ENCODE measurements at places on chromosomes 5 and 9.

- DNase-seq, result no peak
Measured at GRCh38 chr5:173192561-173192960, 42.4 kb downstream of the NKX2-5 start.

GRCh38 chr5:10441083-10441991 is at the start of gene ROPN1L:
Gene ROPN1L (plus strand): TSS chr5:10441879. CDS start chr5:10442168, 289 bp downstream.
- peak; percentile 54 for DNase-seq

DNA sequence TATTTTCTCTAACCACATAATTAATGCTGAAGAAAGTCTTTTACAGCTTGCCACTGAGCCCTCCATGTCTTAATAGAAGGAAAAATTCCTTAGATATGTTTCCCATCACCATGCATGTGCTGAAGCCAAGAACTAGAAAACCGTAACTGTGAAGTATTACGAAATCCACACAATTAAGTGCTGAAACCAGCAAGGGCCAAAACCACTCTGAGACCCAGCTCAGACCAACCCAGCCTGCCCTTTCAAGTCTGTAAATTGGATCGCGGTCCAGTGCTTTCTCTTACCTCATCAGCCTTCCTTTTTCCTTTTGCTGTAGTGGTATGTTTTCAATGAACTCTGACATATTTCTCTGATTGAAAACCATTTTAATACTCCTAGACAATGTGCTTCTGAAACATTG is 26.3 kb downstream of the SEMA5A start:
- DNase-seq, result peak; percentile 58

- DNase-seq, result no peak
Measured at GRCh38 chr5:1783216-1783554, 16.5 kb downstream of the MRPL36 start.

DNA sequence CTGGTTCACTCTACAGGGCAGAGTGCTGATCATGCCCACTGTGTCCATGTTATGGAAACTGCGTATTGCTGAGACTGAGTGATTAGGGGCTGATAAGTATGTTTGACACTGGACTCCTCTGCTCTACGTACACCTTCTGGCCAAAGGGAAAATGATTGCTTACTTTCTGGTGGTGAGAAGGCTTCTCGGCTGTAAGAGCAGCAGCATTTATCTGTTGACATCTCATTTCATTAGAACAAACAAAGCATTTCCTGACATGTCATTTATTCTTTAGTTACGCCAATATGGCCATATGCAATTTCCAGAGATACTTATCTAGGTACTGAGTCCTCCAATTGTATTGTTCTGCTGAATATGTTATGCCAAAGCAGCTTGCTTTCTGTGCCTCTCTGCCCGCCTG is 5.6 kb downstream of the FAXDC2 start:
- DNase-seq, result no peak

- DNase-seq, result no peak
Measured at GRCh38 chr9:15357050-15357653, 50.1 kb upstream of the TTC39B start.

GRCh38 chr5:163407034-163407655 is 30.2 kb upstream of the CCNG1 start:
- no peak for DNase-seq

Measured in AG09319 (cell line).